Activated CD4-positive, alpha-beta T cell treated with anti-CD3 and anti-CD28 coated beads for 1 hour (primary cell): ENCODE measurements at places on chromosomes 12 and 14.

DNA sequence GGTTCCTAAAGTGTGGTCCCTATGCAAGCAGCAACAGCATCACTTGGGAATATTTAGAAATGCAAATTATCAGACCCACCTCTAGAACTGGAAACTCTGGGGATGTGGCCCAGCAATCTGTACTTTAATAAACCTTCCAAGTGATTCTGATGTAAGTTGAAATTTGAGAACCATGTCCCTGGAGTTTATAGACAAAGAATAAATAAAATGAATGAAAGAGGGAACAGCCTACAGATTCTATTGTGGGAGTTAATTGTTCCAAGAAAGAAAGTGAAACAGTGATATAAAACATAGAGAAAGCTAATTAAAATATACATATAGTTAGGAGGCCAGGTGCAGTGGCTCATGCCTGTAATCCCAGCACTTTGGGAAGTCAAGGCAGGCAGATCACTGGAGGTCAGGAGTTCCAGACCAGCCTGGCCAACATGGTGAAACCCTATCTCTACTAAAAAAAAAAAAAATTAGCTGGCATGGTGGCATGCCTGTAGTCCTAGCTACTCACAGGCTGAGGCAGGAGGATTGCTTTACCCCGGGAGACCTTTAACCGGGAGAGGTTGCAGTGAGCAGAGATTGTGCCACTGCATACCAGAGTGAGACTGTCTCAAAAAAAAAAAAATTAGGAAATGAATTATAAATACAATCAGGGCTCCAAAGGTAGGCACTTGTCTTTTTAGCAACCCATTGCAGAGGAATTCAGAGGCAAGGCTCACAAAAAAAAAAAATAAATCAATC lies 507.5 kb downstream of the NAV3 start:
- no peak for DNase-seq

- no peak for DNase-seq
Observed at GRCh38 chr14:76168531-76168930, 16.8 kb downstream of the GPATCH2L start.

GRCh38 chr12:26723379-26724308 lies 109.3 kb downstream of the ITPR2 start:
- no peak for DNase-seq

- no peak for DNase-seq
Observed at GRCh38 chr14:100546051-100546443, 41.2 kb downstream of the BEGAIN start.

- no peak for DNase-seq
Observed at GRCh38 chr12:95976416-95976832, 19.7 kb downstream of the HAL start.

- DNase-seq, result no peak
Observed at GRCh38 chr14:77098529-77099353, 683 bp downstream of the CIPC start.

DNA sequence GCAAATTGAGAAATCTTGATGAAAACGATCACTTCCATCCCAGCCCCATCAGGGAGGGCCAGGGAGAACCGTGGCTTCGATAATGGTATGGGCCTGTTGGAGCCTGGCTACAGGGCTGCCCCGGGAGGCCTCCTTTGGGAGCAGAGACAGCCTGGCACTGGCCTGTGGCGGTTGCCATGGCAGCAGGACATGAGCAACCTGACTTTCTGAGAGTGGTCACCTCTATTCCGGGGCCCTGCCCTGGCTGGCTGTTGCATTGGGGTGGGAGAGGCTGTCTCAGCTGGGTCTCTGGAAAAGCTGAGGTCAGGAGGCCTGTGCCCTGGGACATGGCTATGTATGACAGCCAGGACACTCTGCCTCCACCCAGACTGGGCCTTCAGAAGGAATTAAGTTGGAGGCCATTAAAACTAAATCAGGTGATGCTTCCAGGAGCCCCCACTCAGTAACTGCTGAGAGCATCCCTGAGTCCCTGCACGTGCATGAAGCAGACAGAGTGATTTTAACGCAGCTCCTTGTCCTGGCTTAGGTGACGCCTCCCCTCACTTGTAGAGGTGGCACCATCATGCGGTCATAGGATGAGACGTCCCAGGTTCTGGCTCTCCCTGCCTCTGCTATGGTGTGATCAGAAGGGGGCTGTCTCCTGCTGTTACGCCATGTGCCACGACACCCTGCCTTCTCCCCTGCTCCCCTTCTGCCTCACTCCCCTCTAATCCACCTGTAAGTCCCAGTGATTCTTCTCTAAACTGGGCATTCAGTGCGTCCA lies 126.3 kb downstream of the SLC25A47 start:
- no peak for DNase-seq

- DNase-seq, result no peak
Observed at GRCh38 chr12:30531731-30532678, 163.7 kb downstream of the IPO8 start.

DNA sequence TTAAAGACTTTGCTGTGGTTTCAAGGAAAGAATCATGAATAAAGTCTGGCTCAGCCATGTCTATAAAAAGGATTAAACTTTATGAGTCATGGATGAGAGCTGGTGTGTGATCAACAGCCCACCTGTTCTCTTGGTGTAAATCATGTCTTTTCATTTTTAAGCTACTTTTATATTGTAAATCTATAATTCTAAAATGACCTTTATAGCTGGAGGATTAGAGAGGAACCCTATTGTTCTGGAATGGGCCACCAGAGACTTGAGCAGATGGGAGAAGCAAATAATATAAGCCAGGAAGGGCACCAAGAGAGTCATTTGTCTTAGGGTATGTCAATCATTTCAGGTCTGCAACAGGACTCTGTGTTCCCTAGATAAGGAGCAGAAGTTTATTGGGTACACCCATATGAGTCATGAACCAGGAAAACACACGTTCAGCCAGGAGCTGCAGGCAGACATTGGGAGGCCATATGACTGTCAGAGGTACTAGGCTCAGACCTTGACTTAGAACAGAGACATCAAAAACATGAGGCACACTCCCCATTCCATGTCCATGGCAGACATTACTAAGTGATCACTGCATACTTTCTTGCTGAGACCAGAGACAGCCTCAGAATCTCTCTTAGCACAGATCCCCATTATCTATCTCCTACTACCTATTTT lies 49.3 kb downstream of the NDUFA12 start:
- no peak for DNase-seq

DNA sequence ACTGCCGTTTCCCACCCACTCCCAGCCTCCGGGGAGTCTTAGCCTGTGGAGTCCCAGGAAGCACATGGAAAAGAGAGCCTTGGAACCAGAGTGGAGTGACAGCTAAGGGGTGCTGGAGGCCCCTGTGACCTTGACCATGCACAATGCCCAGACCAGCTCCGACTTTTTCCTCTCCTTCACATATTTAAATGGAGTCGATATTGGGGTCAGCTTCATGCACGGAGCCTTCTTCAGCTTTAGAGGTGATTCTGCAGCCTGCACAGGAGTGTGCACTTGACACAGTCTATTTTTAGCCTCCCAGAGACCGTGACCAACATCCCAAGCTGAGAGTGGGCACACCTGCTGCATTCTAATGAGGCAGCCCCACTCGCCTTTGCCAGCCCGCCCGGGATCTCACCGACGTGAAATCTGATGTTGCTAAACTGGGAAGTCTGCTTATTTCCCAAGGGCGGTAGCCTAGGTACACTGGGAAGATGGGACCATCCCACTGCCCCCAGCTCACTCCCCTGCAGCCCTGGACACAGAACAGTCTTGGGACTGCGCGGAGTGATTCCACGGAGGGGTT lies 47.5 kb downstream of the PRMT8 start:
- no peak for DNase-seq

DNA sequence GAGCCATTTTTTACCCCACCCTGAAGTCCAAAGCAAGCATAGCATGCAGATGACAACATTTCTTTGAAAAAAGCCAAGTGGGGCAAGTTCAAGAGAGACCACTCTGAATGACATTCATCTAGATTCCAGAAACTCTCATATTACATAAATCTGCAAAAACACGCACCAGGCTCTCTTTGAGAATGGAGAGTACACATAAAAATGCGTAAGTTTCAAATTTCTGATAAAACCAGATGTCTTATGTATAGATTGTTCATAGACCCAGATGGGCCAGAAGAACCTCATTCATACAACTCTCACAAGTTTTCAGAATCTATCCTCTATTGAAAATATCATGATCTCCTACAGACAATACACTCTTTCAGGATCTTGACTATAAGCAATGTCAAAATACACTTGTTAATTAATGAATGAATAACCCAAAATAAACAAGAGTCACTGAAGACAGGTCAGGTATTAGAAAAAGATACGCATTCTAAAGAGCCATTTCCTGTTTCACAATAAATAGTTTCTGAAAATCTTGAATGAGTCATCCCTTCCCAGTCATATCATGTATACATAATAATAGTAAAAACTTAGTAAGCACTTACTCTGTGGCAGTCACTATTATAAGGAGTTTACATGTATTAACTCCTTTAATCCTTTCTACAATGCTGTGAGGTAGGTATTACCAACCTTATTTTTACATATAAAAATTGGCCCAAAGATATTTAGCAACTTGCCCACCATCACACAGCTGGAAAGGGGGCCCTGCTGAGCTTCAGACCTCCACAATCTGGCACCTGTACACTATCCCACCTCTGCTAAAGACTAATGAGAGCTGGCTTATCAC lies 72.0 kb downstream of the PPP2R5E start:
- DNase-seq, result no peak

DNA sequence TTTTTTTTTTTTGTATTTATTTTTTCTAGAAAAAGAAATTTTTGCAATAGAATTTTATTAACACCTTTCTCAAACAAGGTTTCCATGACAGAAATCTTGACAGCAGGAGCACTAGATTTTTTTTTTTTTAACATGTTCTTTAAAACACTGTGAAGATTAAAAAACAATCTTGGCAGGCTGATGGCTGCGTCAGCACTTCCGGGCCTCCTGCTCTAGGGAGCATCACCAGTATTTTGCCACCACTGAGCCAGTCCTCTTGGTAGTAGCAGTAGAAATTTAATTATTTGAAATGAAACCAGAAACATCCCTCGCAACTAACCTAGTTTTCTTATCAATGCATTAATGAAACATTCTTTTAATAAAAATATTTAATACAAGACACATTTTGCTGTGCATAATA lies 99.6 kb downstream of the APAF1 start:
- no peak for DNase-seq

- no peak for DNase-seq
Observed at GRCh38 chr14:35403114-35403602, 1.4 kb downstream of the NFKBIA start.

- no peak for DNase-seq
Observed at GRCh38 chr14:71666571-71667145, 265.6 kb upstream of the RGS6 start.

GRCh38 chr14:57179273-57179672 lies 89.4 kb downstream of the EXOC5 start:
- DNase-seq, result no peak

DNA sequence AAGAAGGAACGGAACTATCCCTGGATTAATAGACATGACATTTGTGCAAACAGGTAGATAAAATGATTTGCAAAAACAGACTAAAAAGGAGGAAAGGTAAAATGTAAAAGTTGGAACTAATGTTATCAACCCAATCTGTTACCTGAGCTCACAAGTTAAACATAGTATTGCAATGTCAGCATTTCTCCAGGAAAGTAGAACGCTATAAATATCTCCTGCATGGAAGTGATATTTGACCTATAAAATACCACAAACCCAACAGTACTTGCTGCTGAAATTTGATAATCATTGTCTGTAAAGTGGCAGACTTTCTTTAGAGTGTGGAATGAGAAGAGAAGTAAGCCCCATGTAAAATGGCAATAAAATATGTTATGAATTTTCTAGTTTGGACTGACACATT lies 1435.7 kb downstream of the LRFN5 start:
- DNase-seq, result no peak

GRCh38 chr14:68860771-68861170 lies 67.9 kb upstream of the ZFP36L1 start:
- no peak for DNase-seq

- DNase-seq, result no peak
Observed at GRCh38 chr12:53887881-53888280, 50.8 kb upstream of the HOXC13 start.

DNA sequence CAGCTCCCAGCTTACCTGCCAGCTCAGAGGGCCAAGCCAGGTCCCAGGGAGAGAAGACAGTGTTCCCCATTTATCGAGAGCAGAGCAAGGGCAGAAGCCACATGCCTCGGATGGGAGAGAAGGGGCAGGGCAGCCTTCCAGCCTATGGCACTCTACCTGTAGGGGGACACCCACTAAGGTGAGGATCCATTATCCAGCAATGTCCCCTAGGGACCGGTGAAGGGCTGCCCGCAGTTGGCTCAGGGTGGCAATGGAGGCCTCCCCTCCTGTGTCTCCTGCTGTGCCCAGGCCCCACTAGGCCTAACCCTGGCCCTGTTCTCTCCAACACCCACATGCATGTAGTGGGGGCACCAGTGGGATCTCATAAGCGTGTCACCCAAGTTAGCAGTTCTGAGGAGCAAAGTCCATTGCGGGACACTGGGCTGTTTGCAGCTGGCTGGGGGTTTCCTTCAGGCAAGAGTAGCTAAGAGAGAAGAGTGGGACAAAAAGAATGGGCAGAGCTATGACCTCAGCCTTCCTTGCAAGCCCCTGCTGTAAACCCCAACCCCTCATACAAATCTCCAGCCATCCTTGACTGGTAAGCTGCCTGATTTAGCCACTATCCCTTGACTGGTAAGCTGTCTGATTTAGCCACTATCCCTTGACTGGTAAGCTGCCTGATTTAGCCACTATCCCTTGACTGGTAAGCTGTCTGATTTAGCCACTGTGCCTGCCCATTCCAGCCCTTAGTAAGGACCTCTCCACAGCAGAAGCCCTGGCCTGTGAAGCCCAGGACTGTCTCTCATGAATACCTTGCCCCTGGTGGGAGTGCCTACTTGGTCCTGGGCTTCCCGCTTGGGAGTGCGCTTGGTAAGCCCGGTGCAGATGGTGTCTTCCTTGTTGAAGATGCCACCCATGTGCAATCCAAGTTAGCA lies 5.2 kb upstream of the ASB2 start:
- no peak for DNase-seq

GRCh38 chr14:100082723-100083122 lies 17.5 kb downstream of the EVL start:
- DNase-seq, result no peak

DNA sequence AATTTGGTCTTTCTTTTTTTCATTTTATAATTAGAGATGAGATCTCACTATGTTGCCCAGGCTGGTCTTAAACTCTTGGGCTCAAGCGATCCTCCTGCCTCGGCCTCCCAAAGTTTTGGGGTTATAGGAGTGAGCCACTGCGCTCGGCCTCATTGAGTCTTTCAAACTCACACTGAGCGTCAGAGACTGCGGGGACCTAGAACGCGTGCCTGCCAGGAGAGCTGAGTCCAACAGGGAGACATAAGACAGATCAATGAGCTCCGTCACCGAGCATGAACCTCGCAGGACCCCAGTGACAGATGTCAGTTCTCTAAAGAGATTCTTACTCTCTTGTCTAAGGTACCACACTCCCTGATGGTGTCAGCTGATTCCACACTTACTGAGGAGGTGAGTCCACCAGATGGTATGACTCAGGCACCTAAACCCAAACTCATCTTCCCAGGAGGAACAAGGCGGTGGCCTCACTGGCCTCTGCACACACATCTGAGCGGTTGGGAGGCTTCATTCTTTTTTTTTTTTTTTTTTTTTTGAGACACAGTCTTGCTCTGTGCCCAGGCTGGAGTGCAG lies 58.9 kb downstream of the CCDC88C start:
- DNase-seq, result no peak

GRCh38 chr14:61368114-61368710 lies 46.8 kb downstream of the PRKCH start:
- DNase-seq, result no peak

GRCh38 chr12:64085996-64086395 lies 136.1 kb downstream of the KICS2 start:
- DNase-seq, result no peak

GRCh38 chr14:22820731-22821130 lies 5.5 kb upstream of the SLC7A7 start:
- DNase-seq, result no peak

- DNase-seq, result no peak
Observed at GRCh38 chr14:43168371-43168925, 1338.6 kb downstream of the FSCB start.
